ENCODE measurements at places on chromosomes 2 and 18.

- DNase-seq, result no peak
Measured at GRCh38 chr2:170845343-170845742, 28.7 kb downstream of the GAD1 start.

- DNase-seq, result no peak
Measured at GRCh38 chr2:1256632-1257324, 156.5 kb upstream of the TPO start.

DNA sequence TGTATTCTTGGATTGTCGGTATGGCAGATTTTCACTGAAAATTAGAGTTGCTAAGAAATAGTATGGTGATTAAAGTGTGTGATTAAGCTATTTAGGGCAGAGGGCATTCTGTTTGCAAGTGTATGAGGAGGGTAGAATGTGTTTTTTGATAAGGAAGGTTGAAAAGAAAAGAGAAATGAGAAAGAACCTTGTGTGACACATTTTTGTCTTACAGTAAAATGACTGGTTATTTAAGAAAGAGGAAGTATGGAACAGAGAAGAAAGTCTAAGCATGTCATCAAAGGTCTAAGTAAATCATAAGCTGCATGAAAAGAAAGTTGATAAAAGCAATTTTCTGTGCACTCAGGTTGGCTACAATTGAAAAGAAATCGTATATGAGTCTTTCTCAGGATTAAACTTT is 5.2 kb upstream of the RSAD2 start:
- DNase-seq, result no peak

- DNase-seq, result no peak
Measured at GRCh38 chr2:234488913-234489451, 7.9 kb downstream of the ARL4C start.

GRCh38 chr2:238527565-238527964 is 100.8 kb downstream of the ASB1 start:
- no peak for DNase-seq

DNA sequence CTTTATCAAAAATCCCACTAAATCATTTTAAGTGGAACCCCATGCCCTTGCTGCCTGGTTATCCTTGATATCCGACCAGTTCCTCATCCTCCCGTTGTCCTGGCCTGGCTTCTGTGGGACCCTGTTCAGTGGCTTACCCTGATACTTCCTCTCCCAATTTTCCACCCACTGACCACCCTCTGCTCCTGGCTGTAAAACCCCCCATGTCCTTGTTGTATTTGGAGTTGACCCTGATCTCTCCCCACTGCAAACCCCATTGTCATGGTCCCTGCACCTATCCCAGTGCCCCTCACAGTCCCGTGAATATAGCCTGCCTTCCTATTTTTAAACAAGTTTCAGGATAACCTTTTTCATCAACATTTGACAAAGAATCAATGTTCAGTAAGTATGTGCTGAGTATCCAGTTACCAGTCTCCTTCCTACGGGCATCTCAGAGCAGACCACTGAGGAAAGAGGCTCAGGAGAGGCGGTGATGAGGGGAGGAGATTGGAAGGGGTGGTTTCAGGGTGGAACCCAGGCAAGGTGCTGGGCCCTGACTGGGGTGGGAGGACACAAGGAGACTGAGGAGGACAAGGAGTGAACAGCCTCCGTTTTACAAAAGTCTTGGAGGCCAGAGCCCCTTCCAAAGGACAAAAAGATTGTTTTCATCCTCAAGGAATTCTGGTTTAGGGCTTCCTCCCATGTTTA is 131.8 kb downstream of the PXDN start:
- DNase-seq, result no peak

DNA sequence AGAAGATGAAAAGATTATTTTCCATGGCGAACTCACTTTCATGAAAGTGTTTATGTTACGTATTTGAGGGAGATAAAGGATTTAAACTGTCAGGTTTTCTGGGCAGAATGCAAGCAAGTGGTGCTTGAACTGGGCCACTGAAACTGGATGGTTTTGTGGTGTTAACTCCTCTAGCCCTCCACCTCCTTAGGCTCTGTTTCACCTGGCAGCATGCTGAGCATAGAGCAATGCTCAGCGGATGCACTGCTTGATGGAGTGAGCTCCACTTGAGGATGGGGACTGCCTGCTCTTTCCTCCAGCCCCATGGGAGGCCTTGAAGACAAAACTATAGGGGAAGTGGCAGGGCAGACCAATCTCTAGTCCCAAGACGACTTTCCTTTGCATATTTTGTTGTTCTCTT is 345.8 kb downstream of the TDRD15 start:
- no peak for DNase-seq

DNA sequence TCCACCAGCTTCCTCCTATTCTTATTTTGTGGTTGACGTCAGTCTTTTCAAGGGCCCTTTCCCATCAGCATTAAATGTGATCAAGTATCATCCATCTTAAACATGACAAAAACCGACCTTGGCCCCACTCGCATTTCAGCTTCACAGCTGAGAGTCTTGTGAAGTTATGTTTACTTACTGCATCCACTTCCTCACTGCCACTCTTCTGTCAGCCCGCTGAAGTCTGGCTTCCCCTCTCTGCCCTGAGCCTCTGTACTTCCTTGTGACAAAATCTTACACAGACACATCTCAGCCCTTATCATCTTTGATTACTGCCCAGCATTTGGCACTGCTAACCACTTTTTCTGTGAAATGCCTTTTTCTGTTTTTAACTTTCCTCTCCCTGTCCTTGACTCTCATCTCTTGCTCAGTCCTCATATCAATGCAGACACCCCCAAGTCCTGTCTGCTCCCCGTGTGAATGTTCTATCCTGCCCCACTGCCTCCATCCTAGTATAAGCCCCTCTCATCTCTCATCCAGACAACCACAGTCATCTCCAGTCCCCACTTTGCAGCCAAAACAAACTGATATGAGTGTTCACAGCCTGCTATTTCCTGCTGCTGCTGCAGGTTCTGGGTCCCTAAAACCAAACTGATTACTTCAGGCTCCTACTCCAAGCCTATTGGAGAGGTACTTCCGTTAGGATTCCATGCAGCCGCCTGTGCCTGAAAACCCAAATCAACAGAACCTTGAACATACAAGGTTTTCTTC is 31.4 kb downstream of the FOSL2 start:
- DNase-seq, result no peak

DNA sequence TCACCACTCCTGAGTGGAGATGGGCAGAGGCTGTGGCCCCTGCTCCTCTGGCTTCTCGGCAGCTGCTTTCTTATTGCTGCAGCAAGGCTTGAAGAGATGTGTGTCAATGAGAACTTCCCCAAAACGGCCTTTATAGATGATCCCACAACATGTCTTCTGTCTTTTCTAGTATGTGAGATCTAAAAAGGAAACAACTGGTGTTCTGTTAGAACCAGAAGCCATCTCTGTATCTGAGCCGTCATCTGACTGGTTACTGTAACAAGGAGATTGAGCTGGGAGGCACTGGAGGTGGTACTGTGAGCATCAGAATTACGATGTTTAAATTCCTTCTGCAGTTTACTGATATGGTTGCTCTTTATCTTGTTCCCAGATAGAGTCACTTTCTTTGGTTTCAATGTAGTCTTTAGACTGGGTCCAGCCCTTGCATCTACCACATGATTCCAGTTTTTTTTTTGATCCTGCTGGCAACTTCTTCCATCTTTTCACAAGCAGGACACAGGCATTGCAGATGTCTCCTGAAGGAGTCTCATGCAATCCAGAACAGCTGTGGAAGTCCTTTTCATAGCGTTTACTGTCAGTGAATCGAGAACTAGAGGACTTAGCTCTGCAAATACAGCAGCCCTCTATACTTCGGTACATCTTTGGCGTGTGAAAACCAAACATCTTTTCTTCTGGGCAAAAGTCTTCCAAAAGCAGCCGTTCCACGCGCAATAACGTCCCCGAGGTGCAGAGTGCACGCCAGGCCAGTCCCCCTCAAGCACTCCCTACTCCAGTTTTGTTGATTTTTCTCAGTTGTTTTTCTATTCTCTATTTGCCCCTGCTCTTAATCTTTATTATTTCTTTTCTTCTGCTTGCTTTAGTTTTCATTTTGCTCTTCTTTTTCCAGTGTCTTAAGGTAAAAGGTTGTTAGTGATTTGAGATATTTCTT is 29.7 kb downstream of the TAF4B start:
- DNase-seq, result peak; percentile 9

- no peak for DNase-seq
Measured at GRCh38 chr2:158013891-158014290, 87.8 kb upstream of the UPP2 start.

- no peak for DNase-seq
Measured at GRCh38 chr2:69547984-69548715, 95.4 kb downstream of the AAK1 start.

DNA sequence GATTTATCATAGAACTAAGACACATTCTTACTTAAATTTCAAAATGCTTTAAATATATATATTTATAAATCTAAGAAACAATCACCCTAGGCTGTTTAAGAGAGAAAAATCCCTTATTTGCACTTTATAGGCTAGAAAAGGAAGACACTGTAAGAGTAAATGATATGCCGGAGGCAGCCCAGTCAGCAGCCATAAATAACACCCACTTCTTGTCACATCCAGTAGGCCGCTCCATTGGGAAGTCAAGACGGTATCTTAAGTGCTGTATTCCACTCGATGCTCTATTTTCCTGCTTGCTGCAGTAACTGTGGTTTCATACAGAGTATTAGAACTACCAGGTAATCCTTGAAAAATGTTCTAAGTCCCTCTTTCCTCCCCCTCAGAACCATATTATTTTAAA is 57.9 kb downstream of the ABCA12 start:
- DNase-seq, result no peak

DNA sequence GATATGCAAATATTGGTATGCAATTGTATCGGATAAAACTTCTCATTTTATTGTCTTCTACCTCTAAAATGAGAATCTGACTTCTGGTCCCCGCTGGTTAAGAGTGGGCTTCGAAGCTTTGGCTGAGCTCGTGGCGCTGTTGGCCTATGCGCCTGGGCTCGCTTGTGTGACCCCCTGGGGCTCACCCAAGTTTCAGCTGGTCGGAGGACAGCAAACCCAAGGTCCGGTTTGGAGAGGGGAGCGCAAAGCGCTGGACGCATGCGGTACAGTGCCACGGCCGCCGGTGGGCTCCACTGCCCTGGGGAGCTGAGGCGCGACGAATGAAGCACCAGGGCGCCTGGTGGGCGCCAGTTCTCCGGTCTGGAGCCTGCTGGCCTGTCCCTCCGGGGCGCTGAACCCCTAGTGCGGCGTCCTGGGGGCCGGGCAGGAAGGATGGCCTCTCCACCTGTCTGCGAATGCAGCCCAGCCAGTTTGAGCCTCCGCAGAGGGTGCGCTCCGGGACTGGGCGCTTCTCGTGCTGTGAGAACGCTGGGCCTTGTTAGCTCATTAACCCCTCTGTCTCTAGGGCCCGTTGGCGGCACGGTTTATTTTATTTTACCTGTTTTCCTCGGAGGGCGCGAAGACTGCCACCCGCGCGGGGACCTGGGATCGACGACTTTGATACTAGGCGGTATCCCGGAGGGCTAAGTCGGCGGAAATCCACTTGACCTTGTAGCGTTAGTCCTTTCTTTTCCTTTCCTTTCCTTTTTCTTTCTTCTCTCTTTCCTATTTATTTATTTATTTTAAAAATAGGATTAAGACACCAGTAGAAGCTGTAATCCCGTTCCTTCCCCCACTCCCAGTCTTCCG is 10.4 kb downstream of the MEIS1 start:
- DNase-seq, result no peak

DNA sequence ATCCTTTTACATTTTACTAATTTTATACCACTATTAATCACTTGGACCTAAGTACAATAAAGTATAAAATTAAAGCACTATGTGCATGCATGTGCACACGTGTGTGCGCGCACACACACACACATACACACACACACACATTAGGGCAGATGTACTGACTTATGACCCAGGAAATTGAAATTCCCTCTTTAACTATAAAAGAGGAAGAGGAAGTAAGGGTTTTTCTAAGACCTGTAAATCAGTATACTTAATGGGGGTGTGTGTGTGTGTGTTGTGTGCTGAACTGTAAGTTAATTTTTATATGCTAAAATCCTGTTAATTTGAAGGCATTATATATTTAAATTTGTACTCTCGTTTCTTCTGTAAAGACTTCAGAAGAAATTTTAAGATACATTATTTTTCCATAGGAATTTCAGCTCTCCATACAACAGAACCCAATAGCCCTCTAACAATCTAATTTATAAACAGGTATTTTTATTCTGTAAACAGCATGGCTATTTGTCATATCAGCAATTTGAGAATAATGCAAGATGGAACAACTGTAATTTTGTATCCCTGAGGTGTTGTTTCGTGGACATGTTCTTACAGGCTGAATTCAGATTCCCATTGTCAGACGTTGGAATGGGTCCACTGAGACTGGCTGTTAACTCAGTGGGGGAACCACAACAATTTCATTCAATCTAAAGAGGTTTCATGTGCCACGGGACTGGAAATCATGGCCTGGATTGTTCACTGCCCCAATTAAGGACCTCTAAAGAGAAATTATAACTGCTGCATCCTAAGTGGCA is 90.9 kb downstream of the PLA2R1 start:
- no peak for DNase-seq

GRCh38 chr2:73897240-73897583 is 4.4 kb downstream of the ACTG2 start:
- DNase-seq, result no peak

DNA sequence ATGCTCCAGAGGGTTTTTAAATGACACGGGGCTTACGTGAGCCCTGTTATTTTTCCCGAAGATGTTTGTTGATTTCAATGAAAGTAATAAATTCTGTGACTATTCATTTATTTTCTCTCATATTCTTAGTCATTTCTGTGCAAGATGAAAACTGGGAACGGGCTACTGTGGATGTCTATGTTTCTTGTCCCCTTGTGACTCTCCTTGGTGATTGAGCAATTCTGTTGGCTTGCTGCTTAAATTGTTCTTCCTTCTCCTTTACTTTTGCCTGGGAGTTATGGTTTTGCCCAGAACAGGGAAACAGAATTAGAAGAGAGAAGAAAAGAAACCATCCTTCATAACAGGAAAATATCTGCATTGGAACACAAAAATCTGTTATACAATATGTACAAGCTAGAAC is 508.2 kb upstream of the DSEL start:
- no peak for DNase-seq

- no peak for DNase-seq
Measured at GRCh38 chr2:159188449-159188848, 98.1 kb downstream of the WDSUB1 start.

DNA sequence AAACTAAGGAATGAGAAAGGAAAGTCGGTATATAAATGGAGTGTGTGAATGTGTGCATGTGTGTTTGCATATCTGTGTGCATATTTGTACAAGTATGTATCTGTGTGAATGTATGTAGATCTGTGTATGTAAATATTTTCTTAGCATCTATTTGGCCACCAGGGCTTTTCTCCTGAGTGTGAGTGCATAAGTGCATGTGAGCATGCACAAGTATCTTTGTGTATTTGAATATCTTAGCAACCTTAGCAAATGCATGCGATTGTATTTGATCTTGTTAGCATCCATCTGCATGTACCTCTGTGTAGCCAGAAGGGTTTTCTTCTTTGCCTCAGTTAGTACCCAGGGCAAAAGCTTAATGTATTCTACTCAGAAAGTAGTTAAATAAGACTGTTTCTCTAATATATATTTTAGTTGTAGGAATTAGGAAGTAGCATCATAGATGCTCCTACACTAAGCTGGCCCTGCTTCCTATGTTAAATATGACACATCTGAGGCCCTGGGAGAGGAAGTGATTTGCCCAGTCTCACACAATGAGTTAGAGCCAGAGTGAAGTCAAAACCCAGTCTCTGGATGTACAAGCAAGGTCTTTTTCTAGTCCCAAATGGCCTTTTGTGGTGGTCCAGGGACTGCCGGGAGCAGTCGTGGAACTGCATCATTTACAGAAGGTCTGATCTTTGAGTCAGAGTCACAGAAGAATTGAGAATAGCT is 9.2 kb downstream of the FKBP1B start:
- no peak for DNase-seq

Measured in SK-N-DZ (cell line).